Neural progenitor cell (in vitro differentiated cells): ENCODE measurements at places on chromosomes 11 and 22. TPM values are rescaled to one million over a fixed set of nuclear protein-coding genes. Genes with fewer than 3 reads are reported as not detected.

GRCh38 chr11:24842308-24842707 is 345.5 kb downstream of the LUZP2 start:
- H3K27me3 ChIP-seq: no peaks in the 10 kb centered on the region
- H3K27ac ChIP-seq: no peak overlapping the region
- H3K4me1 ChIP-seq: no peaks in the 10 kb centered on the region

DNA sequence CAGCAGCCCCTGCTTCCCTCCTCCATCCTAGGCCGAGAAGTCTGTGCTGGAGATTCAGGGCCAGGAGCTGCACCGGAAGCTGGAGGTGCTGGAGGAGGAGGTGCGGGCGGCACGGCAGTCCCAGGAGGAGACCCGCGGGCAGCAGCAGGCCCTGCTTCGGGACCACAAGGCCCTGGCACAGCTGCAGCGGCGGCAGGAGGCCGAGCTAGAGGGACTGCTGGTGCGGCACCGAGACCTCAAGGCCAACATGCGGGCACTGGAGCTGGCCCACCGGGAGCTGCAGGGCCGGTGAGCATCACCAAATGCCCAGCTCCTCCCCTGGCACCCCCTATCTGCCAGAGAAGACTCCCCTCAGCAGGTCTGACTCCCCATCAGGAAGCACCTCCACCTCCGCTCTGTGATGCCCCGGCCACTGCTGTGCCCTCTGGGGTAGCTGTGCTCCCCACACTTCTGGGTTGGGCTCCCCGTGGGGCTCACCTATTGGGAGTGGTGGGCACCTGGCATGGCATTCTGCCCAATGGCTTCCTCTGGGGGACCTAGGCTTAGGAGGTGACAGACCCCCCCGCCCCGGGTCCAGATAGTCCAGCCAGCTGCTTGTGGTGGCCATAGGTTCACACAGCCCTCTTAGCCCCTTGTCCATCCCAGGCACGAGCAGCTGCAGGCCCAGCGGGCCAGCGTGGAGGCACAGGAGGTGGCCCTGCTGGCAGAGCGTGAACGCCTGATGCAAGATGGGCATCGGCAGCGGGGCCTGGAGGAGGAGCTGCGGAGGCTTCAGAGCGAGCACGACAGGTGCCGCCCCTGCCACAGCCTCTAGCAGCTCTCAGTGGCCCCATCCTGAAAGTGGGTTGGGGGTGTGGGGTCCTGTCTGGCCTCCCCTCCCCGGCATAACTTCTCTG is 6.6 kb upstream of the RPS6KA4 start:
- DNase-seq: no peak
- no peaks in the 10 kb centered on the region for H3K36me3 ChIP-seq
- peaks cover 20% of the 10 kb centered on the region for H3K4me1 ChIP-seq
- H3K27me3 ChIP-seq: no peaks in the 10 kb centered on the region
- no peak overlapping the region for H3K4me3 ChIP-seq

- no peaks in the 10 kb centered on the region for H3K27me3 ChIP-seq
- no peaks in the 10 kb centered on the region for H3K36me3 ChIP-seq
- H3K4me1 ChIP-seq: no peaks in the 10 kb centered on the region
- DNase-seq: no peak
- no peak overlapping the region for H3K4me3 ChIP-seq
- H3K27ac ChIP-seq: no peak overlapping the region
Measured at GRCh38 chr11:47378836-47379170, 456 bp upstream of the SPI1 start.

DNA sequence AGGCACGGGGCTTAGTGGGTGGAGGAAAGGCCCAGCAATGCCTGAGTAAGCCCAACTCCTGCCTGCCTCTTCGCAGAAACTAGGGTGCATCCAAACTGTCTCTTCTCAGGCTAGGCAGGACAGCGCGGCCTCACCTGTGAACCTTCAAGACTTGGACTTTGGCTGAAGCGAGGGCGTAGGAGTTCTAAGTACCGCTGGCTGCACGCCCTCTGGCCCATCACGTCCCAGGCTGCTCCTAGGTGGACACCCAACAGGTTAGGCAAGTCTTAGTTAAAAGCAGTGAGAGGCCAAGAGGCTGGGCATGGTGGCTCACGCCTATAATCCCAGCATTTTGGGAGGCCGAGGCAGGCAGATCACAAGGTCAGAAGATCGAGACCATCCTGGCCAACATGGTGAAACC is 1.8 kb upstream of the DDB2 start:
- peaks cover 26% of the 10 kb centered on the region for H3K4me1 ChIP-seq
- H3K27ac ChIP-seq: no peak overlapping the region
- DNase-seq: no peak
- H3K27me3 ChIP-seq: no peaks in the 10 kb centered on the region

DNA sequence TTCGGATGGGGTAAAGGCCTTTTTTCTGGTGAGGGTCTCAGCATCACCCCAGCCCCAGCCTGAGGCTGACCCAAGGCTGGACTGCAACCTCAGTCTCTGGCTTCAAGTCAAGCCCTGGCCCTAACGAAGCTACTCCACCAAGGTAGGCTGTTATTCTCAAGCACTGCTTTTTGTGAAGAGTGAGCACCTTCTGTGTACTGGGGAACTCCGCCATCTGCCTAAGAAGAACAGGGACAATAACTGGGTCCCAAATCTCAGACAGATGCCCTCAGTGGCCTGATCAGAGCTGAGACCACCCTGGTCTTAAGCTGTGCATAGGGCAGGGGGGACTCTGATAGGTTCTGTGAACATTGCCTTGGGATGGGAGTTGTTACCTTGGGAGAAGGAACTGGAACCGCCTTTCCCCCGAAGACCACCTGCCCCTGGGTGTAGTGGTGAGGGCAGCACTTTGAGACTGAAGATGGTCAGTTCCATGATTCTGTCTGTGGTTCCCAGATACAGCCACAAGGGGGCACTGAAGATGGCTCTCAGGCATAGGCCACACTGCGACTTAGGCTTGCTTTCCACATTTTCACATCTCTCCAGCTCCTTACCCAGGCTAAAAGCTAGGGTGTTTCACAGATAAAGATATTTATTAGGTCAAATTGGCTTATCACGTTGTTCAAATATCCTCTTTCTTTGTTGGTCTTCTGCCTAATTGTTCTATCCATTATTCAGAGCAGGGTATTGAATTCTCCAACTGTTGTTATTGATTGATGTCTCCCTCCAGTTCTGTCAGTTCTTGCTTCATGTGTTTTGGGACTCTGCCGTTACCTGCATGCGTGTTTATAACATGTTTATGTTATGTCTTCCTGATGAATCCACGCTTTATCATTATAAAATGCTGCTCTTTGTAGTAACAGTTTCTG is 11.8 kb upstream of the UVRAG start:
- no peaks in the 10 kb centered on the region for H3K4me1 ChIP-seq
- DNase-seq: peak; percentile 76
- no peak overlapping the region for H3K4me3 ChIP-seq
- no peak overlapping the region for H3K27ac ChIP-seq
- no peaks in the 10 kb centered on the region for H3K36me3 ChIP-seq
- no peaks in the 10 kb centered on the region for H3K27me3 ChIP-seq

DNA sequence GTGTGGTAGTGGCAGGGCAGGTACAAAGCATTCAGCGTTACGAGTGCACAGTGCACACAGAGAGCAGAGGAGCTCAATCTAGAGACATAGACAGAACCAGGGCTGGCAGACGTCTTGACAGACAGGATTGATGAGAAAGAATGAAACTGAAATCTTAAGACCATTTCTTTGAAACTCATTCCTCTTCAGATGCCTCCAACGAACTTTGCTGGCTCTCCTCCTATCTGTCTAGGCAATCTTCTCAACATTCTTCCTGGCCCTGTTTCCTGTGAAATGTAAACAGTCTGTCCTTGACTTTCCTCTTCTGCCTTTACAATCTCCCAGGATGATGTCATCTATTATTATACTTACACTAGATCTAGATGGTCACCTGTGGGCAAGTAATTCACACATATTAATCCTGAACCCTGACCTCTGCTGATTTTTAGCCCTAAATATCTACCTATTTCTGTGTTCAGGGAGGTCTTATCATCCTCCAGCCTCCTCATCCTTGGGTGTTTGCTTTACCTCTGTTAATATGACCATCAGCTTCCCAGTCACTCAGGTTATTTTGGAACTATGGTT is 119.5 kb downstream of the ENTHD1 start:
- H3K4me1 ChIP-seq: no peaks in the 10 kb centered on the region
- H3K27ac ChIP-seq: no peak overlapping the region
- no peak overlapping the region for H3K4me3 ChIP-seq
- no peaks in the 10 kb centered on the region for H3K36me3 ChIP-seq

GRCh38 chr11:22516111-22516510 is 109.5 kb downstream of the FANCF start:
- DNase-seq: no peak
- H3K4me1 ChIP-seq: no peaks in the 10 kb centered on the region
- H3K27me3 ChIP-seq: no peaks in the 10 kb centered on the region
- H3K4me3 ChIP-seq: no peak overlapping the region
- H3K27ac ChIP-seq: no peak overlapping the region
- H3K36me3 ChIP-seq: no peaks in the 10 kb centered on the region

DNA sequence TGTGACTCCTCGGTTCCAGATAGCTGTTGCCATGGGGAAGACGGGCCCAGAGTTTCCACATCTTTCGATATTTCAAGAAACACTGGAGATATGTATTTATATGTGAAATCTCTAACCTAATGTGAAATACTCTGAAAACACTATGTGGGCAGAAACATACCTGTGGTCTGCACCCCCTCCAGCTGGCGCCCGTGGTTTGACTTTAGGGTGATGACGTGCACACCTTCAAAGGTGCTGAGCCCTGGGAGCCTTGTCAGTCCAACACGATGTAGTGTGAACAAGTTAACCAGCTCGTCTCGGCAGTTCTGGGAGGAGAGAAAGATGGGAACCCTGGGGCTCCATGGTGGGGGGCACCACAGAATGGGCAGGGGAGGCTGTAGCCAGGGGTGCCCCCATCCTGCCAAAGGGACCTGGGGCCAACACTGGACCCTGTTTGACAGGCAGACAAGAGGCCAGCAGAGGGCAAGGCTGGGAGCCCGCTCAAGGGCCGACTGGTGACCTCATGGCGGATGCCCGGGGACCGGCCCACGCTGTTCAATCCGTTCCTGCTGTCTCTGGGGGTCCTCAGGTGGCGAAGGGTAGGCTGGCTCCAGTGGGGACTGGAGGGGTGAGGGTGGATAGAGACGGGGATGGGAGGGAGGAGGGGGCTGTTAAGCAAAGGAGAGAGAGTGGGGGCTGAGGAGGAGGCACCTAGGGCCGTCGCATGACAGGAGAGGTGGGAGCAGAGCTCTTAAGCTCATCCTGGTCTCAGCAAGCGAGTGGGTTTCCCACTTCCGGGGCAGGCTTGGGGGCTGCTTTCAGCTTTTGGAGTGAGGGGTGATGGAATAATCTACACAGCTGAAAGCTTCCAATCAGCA is 43.8 kb downstream of the TRIOBP start:
- no peaks in the 10 kb centered on the region for H3K36me3 ChIP-seq
- no peaks in the 10 kb centered on the region for H3K27me3 ChIP-seq
- H3K4me3 ChIP-seq: no peak overlapping the region
- H3K4me1 ChIP-seq: peaks cover 5% of the 10 kb centered on the region
- no peak for DNase-seq
- H3K27ac ChIP-seq: no peak overlapping the region

DNA sequence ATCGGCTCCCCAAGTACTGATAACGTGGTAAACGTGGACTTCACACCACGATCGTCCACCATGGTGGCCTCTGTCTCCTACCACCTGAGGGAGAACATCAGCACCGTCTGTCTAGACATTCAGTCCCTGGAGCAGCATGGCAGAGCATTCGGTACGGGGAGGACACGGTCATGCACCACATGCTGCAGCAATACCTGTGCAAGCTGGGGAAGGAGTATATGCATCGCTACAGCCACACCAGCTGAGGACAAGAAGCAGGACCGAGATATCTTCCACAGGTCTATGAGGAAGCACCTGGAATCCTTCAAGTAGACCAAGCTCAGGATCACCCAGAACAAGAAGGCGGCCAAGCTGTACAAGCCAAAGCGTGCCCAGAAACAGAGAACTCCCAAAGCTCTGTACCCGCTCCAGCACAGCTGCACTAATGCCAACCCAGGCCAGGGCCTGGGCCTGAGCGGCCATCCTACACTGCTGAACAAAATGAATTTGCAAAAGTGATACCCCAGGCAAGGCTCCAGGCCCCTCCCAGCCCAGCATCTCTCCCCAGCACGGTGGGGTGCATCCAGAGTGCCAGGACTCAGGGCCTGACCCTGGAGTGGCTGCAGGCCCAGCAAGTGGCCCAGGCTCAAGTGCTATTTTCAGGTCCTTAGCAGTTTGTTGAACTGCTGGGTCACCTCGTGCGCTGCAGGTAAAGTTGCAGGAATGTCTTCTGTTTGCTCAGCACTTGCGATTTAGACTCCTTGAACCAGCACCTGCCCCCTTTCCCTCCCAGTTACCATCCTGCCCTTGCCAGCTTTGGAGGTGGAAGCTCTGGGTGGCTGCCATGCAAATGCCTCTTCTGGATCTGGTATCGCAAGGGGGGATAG is 119.3 kb upstream of the SERPIND1 start:
- no peaks in the 10 kb centered on the region for H3K27me3 ChIP-seq
- no peak for DNase-seq
- H3K4me3 ChIP-seq: no peak overlapping the region

GRCh38 chr11:118605116-118605867 is 2.1 kb upstream of the PHLDB1 start:
- H3K4me1 ChIP-seq: peaks cover 33% of the 10 kb centered on the region
- DNase-seq: peak; percentile 47
- H3K4me3 ChIP-seq: no peak overlapping the region
- peaks cover 2% of the 10 kb centered on the region for H3K36me3 ChIP-seq

DNA sequence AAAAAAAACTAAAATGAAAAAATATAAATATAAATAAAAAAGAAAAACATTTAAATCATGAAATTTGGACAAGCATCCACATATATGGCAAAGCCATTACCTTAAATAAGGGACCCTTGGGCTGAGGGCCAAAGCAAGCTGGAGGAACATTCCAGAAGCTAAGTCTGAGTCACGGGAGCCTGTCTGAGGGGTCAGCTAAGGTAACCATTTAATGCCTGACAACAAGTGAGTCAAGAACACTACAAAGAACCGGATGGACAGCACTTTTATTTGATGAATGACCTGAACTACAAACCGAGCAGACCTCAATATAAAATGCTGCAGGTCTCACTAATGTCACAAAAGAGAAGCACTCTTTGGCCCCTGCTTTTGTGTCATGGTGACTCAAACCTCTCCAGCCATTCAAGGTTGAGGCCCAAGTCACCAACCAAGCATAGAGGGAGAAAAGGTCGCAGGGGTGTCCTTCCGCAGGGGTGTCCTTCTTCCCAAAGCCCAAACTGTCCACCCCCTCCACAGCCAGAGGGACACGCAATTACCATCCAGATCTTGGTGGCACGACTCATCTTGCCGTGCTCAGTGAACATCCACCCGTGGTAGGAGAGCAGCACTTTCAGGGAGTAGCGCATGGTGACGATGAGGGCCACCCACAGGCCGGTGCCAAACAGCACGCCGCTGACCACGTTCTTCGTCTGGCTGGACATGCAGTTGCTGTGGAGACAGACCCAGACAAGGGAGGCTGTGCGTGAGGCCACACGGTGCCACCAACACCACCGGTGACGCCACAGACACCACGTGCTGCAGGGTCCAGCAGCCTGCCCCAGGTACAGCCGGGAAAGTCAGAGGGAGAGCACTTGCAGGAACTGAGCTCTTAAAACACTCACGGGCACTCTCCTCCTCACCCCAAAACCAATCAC is 34.5 kb downstream of the CPT1A start:
- DNase-seq: no peak
- no peaks in the 10 kb centered on the region for H3K36me3 ChIP-seq
- no peaks in the 10 kb centered on the region for H3K27me3 ChIP-seq

GRCh38 chr11:69513663-69514224 is 32.3 kb downstream of the LINC01488 start:
- H3K4me3 ChIP-seq: no peak overlapping the region
- H3K27ac ChIP-seq: no peak overlapping the region
- H3K36me3 ChIP-seq: no peaks in the 10 kb centered on the region

Gene FERMT3
- 0.31 TPM in 1 of 2 replicates, not detected in the other for total RNA-seq

Gene BRMS1
- total RNA-seq: 16.4 and 34.6 TPM in 2 replicates

Gene PGA3
- 0.28 TPM in 1 of 2 replicates, not detected in the other for total RNA-seq

Gene TPCN2
- 7.2 and 10.9 TPM in 2 replicates for total RNA-seq
